ENCODE measurements at places on chromosomes 4 and X.

DNA sequence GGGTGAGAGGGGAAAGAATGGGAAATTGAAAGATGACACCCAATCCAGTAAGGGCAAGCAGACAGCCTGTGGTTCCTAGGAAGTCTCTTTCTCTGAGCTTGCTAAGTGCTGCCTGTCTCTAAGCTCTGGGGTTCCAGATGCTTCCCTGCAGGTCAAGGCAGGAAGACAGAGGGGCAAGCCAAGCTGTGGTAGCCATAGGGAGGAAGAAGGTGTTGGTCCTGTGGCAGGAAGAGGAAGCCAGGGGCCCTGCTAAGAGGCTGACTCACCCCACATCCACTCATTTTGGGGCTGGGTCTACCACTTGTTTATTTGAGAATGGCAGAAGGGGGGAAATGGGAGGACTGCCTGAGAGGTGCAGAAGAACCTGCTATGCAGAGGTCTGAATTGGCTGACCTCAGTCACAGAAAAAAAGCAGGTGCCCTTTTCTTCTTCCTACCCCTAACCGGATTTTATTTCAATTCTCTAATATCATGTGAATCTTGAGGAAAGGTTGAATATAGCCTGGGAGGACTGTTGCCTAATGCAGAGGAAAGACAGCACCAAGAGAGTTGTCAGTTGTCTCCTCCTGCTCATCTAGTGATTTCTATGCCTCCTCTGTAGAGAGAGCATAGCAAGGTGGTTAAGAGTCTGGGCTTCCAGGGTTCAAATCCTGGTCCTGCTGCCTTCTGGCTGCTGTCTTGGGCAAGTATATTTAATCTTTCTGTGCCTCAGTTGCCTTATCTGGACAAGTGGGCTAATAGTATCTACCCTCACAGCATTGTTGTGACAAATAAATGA is 27.4 kb downstream of the HOPX start:
- DNase-seq = no peak

DNA sequence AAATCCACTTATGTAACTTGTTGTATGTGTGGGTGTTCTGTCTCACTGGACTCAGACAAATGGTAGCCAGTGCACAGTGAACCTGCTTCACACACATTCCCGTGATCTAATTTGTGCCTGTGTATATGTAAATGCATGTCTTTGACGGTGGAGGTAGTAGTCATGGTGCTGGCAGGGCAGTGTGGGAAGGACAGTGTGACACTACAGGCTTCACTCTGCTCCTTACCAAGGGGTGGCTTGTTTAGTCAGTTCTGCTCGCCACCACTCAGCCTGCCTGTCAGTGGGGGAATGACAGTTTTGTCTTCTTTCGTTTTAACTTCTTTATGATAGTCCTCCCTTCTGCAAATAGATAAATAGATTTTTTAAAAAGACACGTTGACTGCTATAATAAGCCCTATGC is 17.7 kb upstream of the PAQR3 start:
- no peak for DNase-seq

- DNase-seq = no peak
These were observed 26.7 kb upstream of the C1QTNF7 start for GRCh38 chr4:15400981-15401671.

- no peak for DNase-seq
These were observed 192.1 kb downstream of the IDS start for GRCh38 chrX:149312988-149313387.

DNA sequence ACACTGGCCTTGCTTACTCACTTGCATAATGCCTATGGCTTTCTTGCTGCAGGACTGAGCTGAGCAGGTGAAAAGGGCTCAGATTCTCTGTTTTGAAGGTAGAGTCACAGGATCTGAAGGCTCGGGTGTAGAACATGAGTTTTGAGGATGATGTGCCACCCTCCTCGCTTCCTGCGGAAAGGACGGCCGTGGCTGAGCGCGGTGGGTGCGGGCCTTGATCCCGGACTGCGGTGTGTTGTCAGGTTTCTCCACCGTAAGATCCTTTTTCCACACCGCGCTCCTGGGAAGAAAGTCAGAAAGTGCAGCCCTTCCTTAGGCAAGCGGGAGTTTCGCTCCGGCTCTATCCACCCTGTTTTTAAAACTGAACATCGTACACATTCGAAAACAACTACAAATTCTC is 36.2 kb downstream of the ZFP42 start:
- DNase-seq = no peak

GRCh38 chr4:113445286-113445685 is 316.3 kb downstream of the CAMK2D start:
- DNase-seq = no peak

Measured in nephron progenitor cell (in vitro differentiated cells).